CD8-positive, alpha-beta memory T cell (primary cell): ENCODE measurements at places on chromosomes 5 and 9.
A peak's percentile ranks its signal among the peaks of the same experiment; 100 is the strongest.

GRCh38 chr9:29475471-29475870 lies 1902.2 kb upstream of the C9orf72 start:
- H3K27ac ChIP-seq, result no peak overlapping the region
- no peak for DNase-seq
- no peak overlapping the region for H3K4me3 ChIP-seq
- H3K36me3 ChIP-seq, result no peaks in the 10 kb centered on the region
- H3K27me3 ChIP-seq, result no peaks in the 10 kb centered on the region

DNA sequence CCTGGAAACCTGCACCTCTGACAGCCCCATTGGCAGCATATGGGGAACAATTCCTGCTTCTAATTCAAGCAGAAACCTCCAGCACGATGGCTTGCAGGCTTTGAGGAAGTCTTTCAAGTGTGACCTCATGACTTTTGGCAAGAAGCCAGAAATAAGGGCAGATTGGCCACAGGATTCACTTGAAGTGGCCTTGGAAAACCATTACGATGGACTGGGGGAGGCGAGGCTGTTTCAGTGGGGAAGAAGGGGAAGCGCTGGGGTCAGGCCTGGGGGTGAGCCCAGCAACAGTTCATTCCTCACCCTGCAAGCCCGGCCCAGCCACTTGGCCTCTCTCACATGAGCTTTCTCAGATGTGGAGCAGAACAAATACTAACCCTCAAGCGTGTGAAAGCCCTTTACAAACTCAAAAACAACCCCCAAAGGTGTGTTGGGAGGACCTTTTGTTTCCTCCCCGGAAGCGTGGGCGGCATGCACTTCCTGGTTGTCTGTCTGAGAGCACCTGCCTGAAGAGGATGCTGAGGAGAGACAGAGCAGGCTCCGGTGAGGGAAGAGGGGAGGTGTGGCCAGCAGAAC lies 26.9 kb upstream of the EEIG1 start:
- DNase-seq, result peak; percentile 94
- no peaks in the 10 kb centered on the region for H3K36me3 ChIP-seq
- peak overlapping the region; percentile 53 for H3K27ac ChIP-seq
- peak overlapping the region; percentile 67 for H3K4me3 ChIP-seq
- no peaks in the 10 kb centered on the region for H3K27me3 ChIP-seq

DNA sequence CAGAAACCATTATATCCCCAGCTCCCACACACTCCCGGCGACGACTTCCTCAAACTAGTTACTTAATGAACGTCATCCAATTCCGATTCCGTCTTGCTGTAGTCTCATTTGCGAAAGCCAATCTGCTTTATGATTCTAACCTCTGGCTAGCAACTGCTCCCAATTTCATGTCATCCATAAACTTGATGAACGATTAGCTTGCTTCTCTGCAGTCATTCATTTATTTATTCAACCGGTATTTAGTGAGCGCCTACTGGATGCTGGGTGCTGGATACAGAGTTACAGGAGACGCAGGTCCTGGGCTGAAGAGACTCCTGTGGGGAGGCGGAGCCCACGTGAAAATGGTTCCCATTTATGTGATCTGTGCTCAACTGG lies 46.2 kb downstream of the TSPAN17 start:
- H3K36me3 ChIP-seq, result no peaks in the 10 kb centered on the region
- H3K27me3 ChIP-seq, result peaks cover 12% of the 10 kb centered on the region
- H3K4me1 ChIP-seq, result no peaks in the 10 kb centered on the region
- DNase-seq, result no peak

- H3K27me3 ChIP-seq, result peaks cover 5% of the 10 kb centered on the region
- no peaks in the 10 kb centered on the region for H3K36me3 ChIP-seq
- DNase-seq, result no peak
Observed at GRCh38 chr5:149274939-149275338, 3.3 kb downstream of the AFAP1L1 start.

- no peaks in the 10 kb centered on the region for H3K27me3 ChIP-seq
- no peaks in the 10 kb centered on the region for H3K36me3 ChIP-seq
- H3K27ac ChIP-seq, result no peak overlapping the region
- H3K4me3 ChIP-seq, result no peak overlapping the region
- no peak for DNase-seq
Observed at GRCh38 chr5:121415270-121415669, 436.4 kb upstream of the FTMT start.
